ENCODE measurements at places on chromosomes 12 and 14.

DNA sequence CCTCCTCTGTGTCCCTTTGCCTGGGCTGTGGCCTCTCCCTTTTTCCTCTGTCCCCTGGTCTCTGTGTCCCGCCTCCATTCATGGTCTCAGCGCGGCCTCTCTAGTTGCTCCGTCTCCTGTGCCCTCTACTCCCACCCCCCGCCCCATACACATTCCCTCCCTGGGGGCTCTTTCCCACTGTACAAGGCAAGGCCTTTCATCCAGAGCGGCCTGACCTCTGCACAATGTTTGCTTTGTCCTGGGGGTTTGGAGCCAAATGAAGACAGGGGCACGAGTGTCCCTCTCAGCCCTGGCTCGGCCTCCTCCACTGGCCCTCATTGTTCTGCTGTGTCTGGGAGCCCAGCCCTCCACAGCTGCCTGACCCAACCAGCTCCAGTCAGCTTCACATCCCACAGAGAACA lies 678.6 kb downstream of the BCL11B start:
- DNase-seq = no peak

DNA sequence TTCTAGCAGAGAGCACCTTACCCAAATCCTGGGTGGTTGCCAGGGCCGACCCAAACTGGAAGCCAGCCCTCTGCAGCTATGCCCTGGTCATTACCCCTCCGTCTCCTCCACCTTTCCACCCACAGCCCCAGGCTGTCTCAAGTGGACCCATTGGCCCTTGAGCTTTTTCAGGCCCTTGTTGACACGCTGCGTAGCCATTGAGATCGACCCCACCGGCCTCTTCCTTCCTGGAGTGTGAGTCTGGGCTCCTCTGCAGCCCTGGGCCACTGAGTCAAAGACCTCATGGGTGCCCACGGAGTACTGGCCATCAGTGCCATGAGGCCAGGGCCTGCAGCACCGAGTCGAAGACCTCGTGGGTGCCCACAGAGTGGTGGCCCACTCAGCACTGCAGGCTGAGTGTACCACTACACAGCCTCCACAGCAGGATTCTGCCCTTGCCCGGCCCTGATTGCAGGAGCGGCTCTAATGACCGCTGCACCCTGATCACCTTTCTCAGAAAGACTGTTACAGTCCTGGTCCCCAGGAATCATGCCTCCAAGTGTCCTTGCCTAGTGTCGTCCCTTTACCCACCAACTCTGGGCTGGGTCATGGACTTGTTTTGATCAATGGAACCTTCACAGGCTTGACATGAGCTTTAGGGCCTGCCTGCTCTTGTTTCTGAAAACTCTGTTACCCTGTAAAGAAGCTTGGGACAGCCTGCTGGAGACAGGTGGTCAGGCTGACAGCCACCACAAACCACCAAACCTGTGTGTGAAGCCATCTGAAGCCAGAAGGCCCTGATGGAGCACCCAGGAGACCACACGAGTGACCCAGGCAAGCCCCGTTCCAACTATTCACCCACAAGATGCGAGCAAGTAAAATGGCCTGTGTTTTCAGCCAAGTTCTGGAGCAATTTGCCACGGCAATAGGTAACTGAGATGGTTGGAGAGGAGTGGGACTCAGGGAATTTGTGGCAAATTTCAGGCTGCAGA lies 39.6 kb upstream of the TRAF3 start:
- DNase-seq = no peak

- no peak for DNase-seq
These were observed 15.8 kb downstream of the ATP5MC2 start for GRCh38 chr12:53660041-53660440.

- DNase-seq = no peak
These were observed 37.4 kb downstream of the HSP90AA1 start for GRCh38 chr14:102049258-102050025.

GRCh38 chr12:131872154-131873051 lies 22.0 kb upstream of the ULK1 start:
- DNase-seq = no peak

DNA sequence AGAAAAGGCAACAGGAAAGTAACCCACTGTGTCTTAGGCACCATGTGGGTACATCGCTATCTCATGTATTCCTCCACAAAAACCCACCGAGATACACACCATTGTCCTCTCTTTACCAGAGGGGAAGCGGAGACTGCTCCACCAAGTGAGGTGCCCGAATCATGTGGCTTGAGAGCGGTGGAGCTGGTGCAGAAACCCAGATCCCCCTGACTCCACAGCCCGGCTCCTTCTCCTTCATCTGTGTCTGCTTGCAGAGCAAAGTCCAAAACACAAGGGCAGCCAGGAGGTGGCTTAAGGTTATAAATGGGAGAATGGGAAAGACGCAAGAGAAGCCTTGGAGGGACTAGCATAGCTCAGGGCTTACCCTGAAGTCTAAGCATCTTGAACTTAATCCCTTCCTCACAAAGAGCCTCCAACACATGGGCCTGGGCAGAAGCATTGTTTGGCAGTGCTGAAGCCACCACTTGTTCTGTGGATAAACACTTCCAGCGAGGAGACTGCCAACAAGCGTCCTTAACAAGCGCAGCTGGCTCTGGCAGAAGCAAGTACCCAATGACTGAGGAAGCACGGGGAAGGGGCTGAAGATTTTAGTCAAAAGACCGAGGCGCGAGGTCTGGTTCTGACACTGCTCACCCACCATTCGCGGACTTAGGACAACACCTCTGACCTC lies 83.0 kb downstream of the TTC7B start:
- DNase-seq = no peak

GRCh38 chr14:44960146-44960545 lies 1.6 kb downstream of the KLHL28 start:
- no peak for DNase-seq

DNA sequence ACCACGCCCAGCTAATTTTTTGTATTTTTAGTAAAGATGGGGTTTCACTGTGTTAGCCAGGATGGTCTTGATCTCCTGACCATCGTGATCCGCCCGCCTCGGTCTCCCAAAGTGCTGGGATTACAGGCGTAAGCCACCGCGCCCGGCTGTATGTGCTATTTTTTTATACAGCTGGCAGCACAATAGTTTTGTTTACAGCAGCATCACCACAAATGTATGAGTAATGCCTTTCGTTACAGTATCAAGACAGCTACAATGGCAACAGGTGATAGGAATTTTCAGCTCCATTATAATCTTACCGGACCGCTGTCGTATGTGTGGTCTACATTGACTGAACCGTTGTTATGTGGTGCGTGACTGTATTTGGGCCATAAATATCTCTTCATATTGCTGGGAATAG lies 11.6 kb upstream of the MDM2 start:
- no peak for DNase-seq

DNA sequence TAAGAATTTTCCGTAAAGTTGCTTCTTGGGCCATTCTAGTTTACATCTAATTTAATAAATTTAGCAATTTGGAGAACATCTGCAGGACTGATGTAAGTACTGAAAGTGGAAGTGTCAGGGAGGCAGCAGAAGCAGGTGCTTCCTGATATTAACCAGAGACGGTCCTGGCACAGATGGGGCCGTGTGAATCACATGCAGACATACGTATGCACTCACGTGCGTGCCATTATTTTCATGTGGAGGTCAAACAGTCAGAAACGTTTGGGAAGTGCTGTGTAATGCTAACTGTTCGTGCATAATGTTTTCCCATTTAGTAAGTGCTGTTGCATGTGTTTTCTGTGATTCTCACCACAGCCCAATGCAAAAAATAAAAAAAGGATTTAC lies 87.8 kb upstream of the DYNC1H1 start:
- no peak for DNase-seq

Measured in NCI-H1105 treated with DMSO at 0.1 percent for 48 hours (cell line).